ENCODE measurements at places on chromosomes 6 and 20. TPM values are rescaled to one million over a fixed set of nuclear protein-coding genes. Genes with fewer than 3 reads are reported as not detected.

KCNK16 gene
- not detected for total RNA-seq

MUCL3 gene
- total RNA-seq: not detected

KCNK5 gene
- 7.8 TPM for total RNA-seq

FGD2 gene
- total RNA-seq: not detected

MCCD1 gene
- total RNA-seq: not detected

DSP gene
- total RNA-seq: 7.9 TPM

FLRT3 gene
- 17.4 TPM for total RNA-seq

LHFPL5 gene
- total RNA-seq: not detected

BPIFB1 gene
- total RNA-seq: 0.24 TPM

PMEPA1 gene
- 15.9 TPM for total RNA-seq

TCP11 gene
- total RNA-seq: not detected

TINAG gene
- not detected for total RNA-seq

COL9A3 gene
- 835 TPM for total RNA-seq

DUSP15 gene
- total RNA-seq: 3.1 TPM

SIRPD gene
- not detected for total RNA-seq

SPEF1 gene
- 1.0 TPM for total RNA-seq

LY6G6C gene
- not detected for total RNA-seq

TCP1 gene
- 216 TPM for total RNA-seq

DLK2 gene
- 7.1 TPM for total RNA-seq
